Stimulated activated CD4-positive, alpha-beta T cell treated with anti-CD3 and anti-CD28 coated beads, Interleukin-1b, Interleukin-23, amount 100 ng/mL, for 24 hours (primary cell): ENCODE measurements at places on chromosomes 4 and X.

DNA sequence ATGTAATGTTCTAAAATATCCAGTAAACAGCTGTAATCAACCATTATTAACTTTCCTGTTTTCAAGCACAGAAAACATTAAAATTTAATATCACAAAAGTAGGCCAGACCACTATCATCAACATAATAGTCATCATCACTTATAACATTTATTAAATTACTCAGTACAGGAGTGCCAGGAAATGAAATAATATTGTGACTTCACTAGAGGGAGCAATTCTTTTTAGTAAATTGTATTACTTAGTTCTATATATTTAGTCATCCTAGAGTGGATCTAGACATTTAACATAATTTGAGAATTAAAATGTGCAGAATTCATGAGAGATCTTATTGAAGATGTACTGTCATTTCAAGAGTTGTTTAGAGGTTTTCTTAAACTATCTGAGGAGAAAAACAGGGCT, 33.6 kb downstream of the PITX2 start:
- DNase-seq = no peak

DNA sequence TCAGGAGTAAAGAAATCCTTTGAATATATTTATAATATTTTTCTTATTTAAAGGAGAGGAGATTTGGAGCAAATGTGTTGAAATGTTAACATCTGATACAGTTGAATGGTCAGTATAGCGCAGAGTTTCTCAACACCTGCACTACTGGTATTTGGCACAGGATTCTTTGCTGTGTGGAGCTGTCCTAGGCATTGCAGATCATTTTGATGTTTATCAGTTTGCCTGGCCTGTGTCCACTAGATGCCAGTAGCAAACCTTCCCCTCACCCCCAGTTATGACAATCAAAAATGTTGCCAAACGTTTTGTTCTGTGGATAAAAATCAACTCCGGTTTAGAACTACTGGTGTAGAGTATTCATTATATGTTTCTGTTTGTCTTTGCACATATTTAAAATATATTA, 765.3 kb upstream of the SLIT2 start:
- DNase-seq = no peak

DNA sequence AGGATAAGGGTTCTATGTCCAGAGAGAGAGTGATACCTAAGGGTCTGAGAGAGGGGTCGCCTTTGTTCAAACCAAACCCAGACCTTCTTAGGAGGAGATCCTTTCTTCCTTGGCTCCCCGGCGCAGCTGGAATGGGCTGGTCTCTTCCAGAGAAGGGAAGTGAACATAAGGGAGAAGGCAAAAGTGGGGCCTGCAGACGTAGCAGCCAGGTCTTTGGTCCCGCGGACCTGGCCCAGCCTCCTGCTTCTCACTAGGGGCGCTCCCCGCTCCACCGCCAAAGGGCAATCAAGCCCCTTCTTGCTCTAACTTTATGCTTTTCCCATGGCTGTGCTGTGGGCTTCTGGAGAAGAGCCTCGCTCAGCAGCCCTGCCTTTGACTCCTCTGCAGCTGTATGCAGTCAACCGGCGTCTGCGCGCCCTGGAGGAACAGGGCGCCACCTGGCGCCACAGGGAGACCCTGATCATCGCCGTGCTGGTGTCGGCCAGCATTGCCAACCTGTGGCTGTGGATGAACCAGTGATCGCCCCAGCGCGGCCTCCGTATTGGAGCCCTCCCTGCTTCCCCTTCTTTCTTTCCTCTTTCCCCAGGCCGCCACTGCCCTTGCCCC, 6.5 kb downstream of the FATE1 start:
- DNase-seq = no peak

DNA sequence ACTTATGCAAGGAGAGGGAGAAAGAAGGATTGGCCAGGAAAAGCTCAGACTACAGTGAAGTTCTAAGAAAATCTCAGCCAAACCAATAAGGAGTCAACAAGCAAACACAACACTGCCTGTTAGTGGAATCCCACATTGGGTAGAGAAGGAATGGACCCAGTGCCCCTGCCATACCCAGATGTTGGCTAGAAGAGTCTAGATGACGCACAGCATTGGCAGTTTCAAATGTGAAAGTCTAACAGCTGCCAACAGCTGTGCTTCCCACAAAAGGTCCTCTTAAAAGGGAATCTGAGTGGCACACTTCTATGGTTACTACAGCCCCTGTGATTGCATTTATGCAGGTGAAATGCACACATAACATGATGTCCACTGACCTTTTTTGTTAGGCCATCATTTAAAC, 37.2 kb upstream of the CPEB2 start:
- DNase-seq = no peak

DNA sequence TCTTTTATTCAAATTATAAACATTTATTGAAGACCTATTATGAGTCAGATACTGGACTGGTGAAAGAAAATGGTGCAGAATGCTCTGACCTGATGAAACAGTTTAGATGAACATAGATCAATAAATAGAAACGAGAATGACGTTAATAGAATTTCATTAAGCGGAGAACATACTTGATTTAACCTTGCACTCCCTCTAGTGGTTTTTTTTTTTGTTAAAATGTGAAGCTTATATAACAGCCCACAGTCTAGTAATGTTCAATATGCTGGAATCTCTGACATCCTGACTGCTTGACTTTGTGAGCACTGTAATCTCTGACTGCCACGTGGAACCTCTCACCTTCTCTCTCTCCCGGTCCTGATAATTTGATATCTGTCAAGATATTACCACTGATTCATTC, 32.3 kb downstream of the HDAC8 start:
- no peak for DNase-seq
